ENCODE measurements at places on chromosomes 13 and 19. TPM values are rescaled to one million over a fixed set of nuclear protein-coding genes. Genes with fewer than 3 reads are reported as not detected.

The DNAAF3 gene
- total RNA-seq, result 1.7 TPM

GRCh38 chr13:100855151-100855550, 180.6 kb upstream of the TMTC4 start:
- DNase-seq, result no peak

- DNase-seq, result no peak
These were observed 107.7 kb downstream of the RAB20 start for GRCh38 chr13:110453797-110454196.

GRCh38 chr19:33240181-33240771, 14.6 kb upstream of the SLC7A10 start:
- DNase-seq, result no peak

DNA sequence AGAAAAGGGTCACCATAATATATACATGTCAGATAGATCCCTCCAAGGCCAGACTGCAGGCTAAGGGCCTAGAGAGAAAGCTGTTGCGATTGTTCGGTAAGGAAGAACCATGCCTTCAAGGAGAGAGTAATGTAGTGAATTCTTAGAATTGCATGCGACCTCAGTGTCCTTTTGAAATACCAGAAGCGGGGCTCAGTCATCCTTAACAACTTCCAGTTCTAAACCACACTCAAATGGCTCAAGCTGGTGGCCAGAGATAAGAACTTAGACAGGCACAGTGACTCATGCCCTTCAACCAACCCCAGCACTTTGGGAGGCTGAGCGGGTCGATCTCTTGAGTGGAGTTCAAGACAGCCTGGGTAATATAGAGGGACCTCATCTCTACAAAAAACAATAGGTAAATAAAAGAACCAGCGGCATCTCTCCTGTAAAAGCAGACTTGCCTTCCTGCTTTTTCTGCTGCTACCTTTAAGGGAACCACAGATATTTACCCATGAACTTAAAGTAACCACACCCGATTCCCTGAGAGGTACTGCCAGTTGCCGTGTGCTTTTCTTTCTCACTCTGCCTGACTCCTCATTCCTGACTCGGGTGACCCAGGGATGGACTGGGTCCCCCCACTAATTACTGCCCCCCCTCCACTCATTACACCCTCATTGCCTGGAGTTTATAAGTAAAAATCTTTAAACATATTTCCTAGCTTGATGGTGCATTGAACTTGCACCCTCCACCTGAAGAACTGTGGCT, 15.4 kb upstream of the SIGLEC6 start:
- no peak for DNase-seq

GRCh38 chr19:1161716-1162115, 12.4 kb downstream of the SBNO2 start:
- no peak for DNase-seq

All from esophagus squamous epithelium (tissue), 5 donors.